ENCODE measurements at places on chromosomes 16 and 17.
A peak's percentile ranks its signal among the peaks of the same experiment; 100 is the strongest.

GRCh38 chr17:55420776-55421178, 858 bp downstream of the MMD start:
- peak; percentile 33 for DNase-seq

- DNase-seq, result no peak
Measured at GRCh38 chr17:56510554-56511342, 82.8 kb upstream of the NOG start.

GRCh38 chr17:56831369-56832095, 2.2 kb downstream of the C17orf67 start:
- DNase-seq, result no peak

DNA sequence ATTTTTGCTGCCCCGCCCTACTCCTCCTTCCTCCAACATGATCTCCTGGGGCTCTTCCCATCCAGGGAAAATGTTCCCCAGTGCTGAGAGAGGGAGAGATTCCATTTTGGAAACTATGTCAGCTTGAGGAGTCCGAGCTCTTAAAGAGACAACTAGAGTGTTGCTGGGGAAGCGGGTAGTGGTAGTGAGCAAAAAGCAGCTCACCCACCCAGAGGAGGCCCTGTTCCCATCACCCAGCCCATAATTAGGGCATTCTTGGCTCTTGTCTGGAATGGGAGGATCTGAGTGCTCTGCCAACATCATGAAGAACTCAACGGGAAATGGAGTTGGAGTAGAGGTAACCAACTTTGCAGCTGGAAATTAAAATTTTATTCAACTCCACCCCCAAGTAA, 9.1 kb upstream of the MSL1 start:
- DNase-seq, result no peak

DNA sequence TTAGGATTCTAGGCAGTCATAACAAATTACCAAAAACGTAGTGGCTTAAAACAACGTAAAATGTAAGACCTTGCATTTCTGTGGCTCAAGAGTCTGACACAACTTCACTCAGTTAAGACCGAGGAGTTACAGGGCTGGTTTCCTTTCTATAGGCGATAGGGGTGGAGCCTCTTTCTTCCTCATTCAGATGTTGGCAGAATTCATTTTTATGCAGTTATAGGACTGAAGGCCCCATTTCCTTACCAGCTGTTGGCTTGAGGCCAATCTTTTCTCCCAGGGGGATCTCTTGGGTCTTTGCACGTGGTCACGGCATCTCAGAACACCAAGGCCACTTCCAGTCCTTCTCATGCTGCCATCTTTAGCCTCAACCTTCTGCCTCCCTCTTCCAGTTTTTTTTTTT, 145.2 kb downstream of the KCNJ2 start:
- no peak for DNase-seq

DNA sequence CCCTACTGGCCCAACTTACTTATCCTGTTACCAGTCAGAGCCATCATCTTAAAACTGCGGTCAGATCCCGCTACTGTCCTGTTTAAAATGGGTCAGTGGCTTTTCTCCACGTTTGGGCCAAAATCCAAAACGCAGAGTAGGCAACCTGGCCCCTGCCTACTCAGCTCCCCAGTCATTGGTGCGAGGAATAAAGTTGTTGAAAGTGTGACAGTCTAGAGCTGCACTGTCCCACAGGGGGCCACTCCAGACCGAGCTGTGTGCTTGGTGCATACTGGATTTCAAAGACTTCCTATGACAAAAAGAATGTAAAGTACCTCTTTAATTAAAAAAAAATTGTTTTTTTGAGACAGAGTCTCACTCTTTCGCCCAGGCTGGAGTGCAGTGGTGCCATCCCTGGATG, 21.2 kb upstream of the LYRM9 start:
- no peak for DNase-seq

Data from mucosa of gallbladder (tissue), 1 donor.